ENCODE measurements at places on chromosomes 4 and X. TPM values are rescaled to one million over a fixed set of nuclear protein-coding genes. Genes with fewer than 3 reads are reported as not detected.
A peak's percentile ranks its signal among the peaks of the same experiment; 100 is the strongest.

GRCh38 chr4:153573881-153574802, 108.0 kb downstream of the TMEM131L start:
- DNase-seq = peak; percentile 96

- peak; percentile 59 for DNase-seq
Measured at GRCh38 chr4:167021545-167022155, 212.6 kb downstream of the SPOCK3 start.

GRCh38 chr4:36891971-36892370, 352.6 kb upstream of the NWD2 start:
- peak; percentile 86 for DNase-seq

DNA sequence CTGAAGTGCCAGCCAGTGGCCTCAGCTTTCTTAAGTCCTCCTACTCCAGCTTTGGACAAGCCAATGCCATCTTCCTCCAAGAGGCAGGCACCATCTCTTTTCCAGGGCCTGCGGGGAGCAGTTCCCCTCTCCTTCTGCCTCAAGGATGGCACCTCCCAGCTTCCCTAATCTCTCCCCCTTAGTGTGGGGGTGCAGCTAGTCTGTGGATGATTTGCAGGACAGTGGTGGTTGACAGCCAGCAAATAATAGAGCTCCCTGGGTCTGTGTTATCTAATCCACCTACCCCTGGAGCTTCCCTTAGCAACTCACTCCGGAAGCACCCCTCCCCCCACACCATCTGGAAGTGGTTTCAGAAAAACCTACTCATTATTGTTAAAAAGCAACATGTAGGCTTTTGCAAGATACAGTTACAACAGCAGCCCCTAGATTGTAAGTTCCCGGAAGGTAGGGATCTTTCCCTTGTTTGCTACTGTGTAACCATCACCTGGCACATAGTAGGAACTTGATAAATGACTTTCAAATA, 247.1 kb downstream of the BCOR start:
- DNase-seq = peak; percentile 72

GRCh38 chr4:40486534-40486933, 143.1 kb downstream of the RBM47 start:
- DNase-seq = no peak

DNA sequence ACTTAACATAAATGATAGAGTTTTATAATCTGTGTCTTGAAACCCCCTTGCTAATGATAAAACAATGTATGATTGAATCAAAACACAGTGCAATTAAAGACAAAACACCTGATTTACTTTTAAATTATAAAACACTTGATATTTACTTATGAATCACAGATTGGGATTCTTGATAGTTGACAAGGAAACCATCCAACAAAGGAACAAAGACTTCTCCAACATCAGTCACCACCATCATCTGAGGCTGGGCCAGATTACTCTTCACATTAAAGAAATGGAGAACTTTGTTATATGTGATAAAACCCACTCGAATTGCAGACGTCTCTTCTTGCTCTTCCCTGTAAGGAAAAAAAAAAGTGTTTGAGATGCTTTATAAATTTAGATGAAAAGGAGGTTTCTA, 67.4 kb downstream of the METTL14 start:
- no peak for DNase-seq

Gene AMBN
- polyA plus RNA-seq = not detected

Gene IL1RAPL1
- 1.3 TPM for polyA plus RNA-seq

Gene TMEM255A
- 10.2 TPM for polyA plus RNA-seq

GRCh38 chrX:137052643-137053235, 18.9 kb upstream of the GPR101 start:
- no peak for DNase-seq

Gene CCNG2
- polyA plus RNA-seq = 112 TPM

Gene FTHL17
- polyA plus RNA-seq = not detected

Gene TRAM1L1
- polyA plus RNA-seq = 5.1 TPM

DNA sequence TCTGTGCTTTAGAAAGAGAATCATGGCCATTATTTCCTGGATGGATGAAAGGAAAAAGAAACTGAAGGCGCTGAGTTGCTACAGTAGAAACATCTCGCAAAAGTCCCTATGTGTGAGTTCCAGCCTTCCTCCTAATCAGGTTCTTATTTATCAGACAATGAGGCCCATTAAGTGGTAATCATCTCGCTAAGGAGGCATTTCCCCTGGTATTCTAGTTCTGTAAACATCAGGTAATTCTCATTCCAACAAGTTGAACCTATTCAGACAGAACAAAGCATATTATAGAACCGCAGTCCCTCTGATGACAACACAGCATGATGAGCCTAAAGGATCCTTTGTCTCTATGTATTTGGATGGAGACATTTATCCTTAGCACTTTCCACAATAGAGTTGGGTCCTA, 205.7 kb upstream of the MAOA start:
- DNase-seq = no peak

All from muscle of leg (tissue), 16 donors.